ENCODE measurements at places on chromosomes 2 and 18.

DNA sequence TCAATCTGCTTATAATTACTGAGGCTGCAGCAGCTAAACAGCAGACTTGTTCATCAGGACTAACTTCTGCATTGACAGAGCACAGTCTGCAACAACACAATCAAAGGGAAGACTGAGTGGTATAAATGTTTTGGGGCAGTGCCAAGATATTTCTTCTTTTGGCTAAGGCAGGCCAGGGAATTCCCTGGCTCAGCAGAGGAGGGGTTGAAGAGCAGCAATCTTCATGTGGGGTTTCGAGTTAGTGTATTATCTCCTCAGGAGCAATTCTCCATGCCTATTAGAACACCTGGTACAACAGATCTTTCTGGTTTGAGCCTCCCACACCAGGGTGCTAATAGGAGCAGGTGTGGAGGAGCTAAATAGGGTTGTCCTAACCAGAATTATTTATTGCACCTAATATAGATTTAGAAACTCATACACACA lies 103.0 kb upstream of the STK17B start:
- DNase-seq = no peak

- DNase-seq = no peak
These were observed 49.7 kb downstream of the RASGRP3 start for GRCh38 chr2:33526132-33526531.

- no peak for DNase-seq
These were observed 36.1 kb upstream of the TXNDC2 start for GRCh38 chr18:9849407-9850283.

DNA sequence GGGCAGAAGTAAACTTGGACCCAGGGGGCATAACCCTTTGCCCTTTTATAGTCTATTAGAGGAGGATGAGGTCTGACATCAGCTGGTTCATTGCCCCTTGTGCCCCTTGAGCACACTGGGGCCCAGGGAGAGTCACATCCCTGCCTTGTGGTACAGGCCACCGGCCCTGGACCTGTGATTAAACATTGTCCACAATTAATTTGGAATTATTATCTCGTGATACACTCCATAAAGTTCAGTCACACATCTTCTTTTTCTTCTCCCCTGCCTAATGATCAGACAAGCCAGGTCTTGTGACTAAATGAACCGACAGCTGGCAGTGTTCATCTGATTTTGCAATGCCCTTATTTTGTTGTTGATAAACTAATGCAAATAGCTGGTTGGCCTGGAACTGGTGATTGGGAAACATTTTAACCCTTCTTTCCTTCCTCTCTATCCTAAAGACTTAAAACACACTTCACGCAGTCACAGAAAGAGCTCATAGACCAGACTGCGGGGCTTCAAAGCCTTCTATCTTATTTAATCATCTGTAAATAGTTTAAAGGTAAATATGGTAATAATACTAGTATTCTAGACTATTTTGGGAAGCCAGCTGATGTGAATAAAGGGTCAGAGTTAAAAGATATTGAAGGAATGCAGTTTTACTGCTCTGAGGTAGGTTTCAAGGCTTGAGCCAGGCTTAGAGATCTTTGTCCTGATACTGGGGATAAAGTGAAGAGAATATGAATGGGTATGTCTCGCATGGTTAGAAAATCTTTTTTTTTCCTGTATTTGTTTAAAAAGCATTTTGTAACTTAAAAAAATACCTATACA lies 13.4 kb downstream of the IL1R1 start:
- no peak for DNase-seq

- no peak for DNase-seq
These were observed 54.3 kb upstream of the TSPYL6 start for GRCh38 chr2:54310311-54310710.

Measured in 8988T (cell line).